ENCODE measurements at places on chromosomes 2 and 18. TPM values are rescaled to one million over a fixed set of nuclear protein-coding genes. Genes with fewer than 3 reads are reported as not detected.

The LIPT1 gene
- 3.1 TPM for total RNA-seq

The TAF4B gene
- total RNA-seq, result 7.8 TPM

The FBXO48 gene
- 0.72 TPM for total RNA-seq

The NT5DC4 gene
- total RNA-seq, result not detected

The FBXO36 gene
- 3.7 TPM for total RNA-seq

The RAPGEF4 gene
- 1.8 TPM for total RNA-seq

The SLC14A1 gene
- not detected for total RNA-seq

The ADRA2B gene
- total RNA-seq, result 0.08 TPM

The SKOR2 gene
- total RNA-seq, result not detected

The MRPS5 gene
- total RNA-seq, result 58.1 TPM

The MBD5 gene
- total RNA-seq, result 10.7 TPM

The HAAO gene
- not detected for total RNA-seq

The SAG gene
- total RNA-seq, result not detected

The RGPD4 gene
- not detected for total RNA-seq

The GPR148 gene
- total RNA-seq, result not detected

The SLC19A3 gene
- total RNA-seq, result 0.08 TPM

The ABI2 gene
- total RNA-seq, result 15.3 TPM

The CLEC4F gene
- total RNA-seq, result not detected

The TMEM17 gene
- total RNA-seq, result 5.5 TPM

The SATB2 gene
- total RNA-seq, result 0.30 TPM

The ASPRV1 gene
- total RNA-seq, result 0.62 TPM

The MBOAT2 gene
- 72.4 TPM for total RNA-seq

The ASB18 gene
- not detected for total RNA-seq

The FOXI3 gene
- not detected for total RNA-seq

The KCNK3 gene
- total RNA-seq, result not detected

The SALL3 gene
- total RNA-seq, result not detected

The DNAH7 gene
- total RNA-seq, result not detected

The SCN2A gene
- total RNA-seq, result 0.42 TPM

The POU3F3 gene
- not detected for total RNA-seq

The DYSF gene
- 1.3 TPM for total RNA-seq

The NAPG gene
- total RNA-seq, result 31.3 TPM

The GALNT5 gene
- total RNA-seq, result 3.1 TPM

The FEV gene
- total RNA-seq, result not detected

The FAM237A gene
- total RNA-seq, result not detected

The RND3 gene
- 38.7 TPM for total RNA-seq

The IL1RL1 gene
- total RNA-seq, result 4.3 TPM

The PID1 gene
- total RNA-seq, result 9.6 TPM

The IDH1 gene
- total RNA-seq, result 114 TPM

The NRP2 gene
- total RNA-seq, result 37.0 TPM

The PAX8 gene
- total RNA-seq, result 3.7 TPM

The NTSR2 gene
- total RNA-seq, result not detected

The ABCG8 gene
- total RNA-seq, result not detected

The HES6 gene
- total RNA-seq, result 8.4 TPM
